ENCODE measurements at places on chromosomes 3 and 15. TPM values are rescaled to one million over a fixed set of nuclear protein-coding genes. Genes with fewer than 3 reads are reported as not detected.

PAK2 gene
- total RNA-seq, result 57.3 TPM

A4GNT gene
- total RNA-seq, result not detected

SLC2A2 gene
- 0.36 TPM for total RNA-seq

LMCD1 gene
- 142 TPM for total RNA-seq

TMEM212 gene
- total RNA-seq, result 0.35 TPM

SLC30A4 gene
- 7.2 TPM for total RNA-seq

CX3CR1 gene
- total RNA-seq, result 1.3 TPM

EID1 gene
- total RNA-seq, result 256 TPM

ANKRD34C gene
- 0.10 TPM for total RNA-seq

NPAP1 gene
- total RNA-seq, result 0.40 TPM

C3orf80 gene
- 0.32 TPM for total RNA-seq

MEIS2 gene
- 43.3 TPM for total RNA-seq

MUSTN1 gene
- 14.3 TPM for total RNA-seq

PP2D1 gene
- total RNA-seq, result not detected

ARRDC4 gene
- 12.6 TPM for total RNA-seq

STXBP5L gene
- 18.3 TPM for total RNA-seq

CFAP20DC gene
- 0.10 TPM for total RNA-seq

SST gene
- total RNA-seq, result 1.1 TPM

PRSS50 gene
- 0.69 TPM for total RNA-seq

PYGO1 gene
- total RNA-seq, result 10.3 TPM

IL17RD gene
- total RNA-seq, result 35.1 TPM

CTXN2 gene
- total RNA-seq, result not detected

FBXO40 gene
- total RNA-seq, result 0.12 TPM

BMF gene
- total RNA-seq, result 11.6 TPM

HDC gene
- 0.13 TPM for total RNA-seq

ZNF106 gene
- 27.5 TPM for total RNA-seq

CLRN1 gene
- not detected for total RNA-seq

PRR23B gene
- total RNA-seq, result not detected

CACNA2D3 gene
- 10.1 TPM for total RNA-seq

TLR9 gene
- total RNA-seq, result 0.22 TPM

RAD51 gene
- total RNA-seq, result 0.41 TPM

LMAN1L gene
- not detected for total RNA-seq

PLA2G4E gene
- not detected for total RNA-seq

LMOD3 gene
- not detected for total RNA-seq

CCR1 gene
- 2.2 TPM for total RNA-seq

ATP1B3 gene
- total RNA-seq, result 134 TPM

WDR93 gene
- 0.45 TPM for total RNA-seq

MEGF11 gene
- total RNA-seq, result 0.40 TPM

ERICH6 gene
- not detected for total RNA-seq
